ENCODE measurements at places on chromosomes 6 and 20.

DNA sequence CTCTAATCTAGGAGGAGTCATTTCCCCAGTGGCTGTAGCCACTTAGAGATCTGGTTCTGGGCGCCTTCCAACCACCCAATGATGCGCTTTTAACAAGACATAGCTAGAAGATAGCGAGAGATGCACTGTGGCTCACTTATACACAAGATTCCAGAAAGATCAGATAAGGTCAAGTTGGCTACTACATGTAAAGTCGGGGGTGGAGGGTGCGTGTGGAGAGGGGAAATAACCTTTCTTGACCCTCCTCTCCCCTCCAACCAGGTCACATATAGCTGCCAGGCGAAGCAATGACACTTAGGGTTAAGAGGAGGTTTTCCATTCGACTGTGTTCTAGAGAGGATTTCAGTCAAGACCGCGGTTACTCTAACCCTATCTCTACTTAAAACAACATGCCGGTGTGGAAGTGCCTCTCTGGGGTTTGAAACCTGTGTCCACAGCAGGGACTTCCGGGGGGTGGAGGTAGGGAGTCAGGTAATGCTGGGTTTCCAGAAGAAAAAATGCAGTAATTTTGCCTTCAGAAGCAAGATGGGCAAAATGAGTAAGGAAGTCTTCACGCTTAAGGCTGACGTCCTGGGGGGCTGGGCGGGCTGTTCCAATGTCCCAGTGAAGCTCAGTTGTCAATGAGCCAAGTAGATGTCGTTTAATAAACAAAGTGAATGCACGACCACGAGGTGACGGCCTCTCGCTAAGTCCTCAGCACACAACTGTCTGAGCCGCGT, 1.8 kb upstream of the SIM1 start:
- no peak for DNase-seq

- no peak for DNase-seq
These were observed 4.6 kb downstream of the FILIP1 start for GRCh38 chr6:75489025-75489424.

GRCh38 chr20:36645998-36646397, at the start of gene SLA2:
TSS of gene SLA2 (minus strand) at chr20:36646196. CDS start at chr20:36641335, 4,861 bp downstream.
- peak; percentile 90 for DNase-seq

DNA sequence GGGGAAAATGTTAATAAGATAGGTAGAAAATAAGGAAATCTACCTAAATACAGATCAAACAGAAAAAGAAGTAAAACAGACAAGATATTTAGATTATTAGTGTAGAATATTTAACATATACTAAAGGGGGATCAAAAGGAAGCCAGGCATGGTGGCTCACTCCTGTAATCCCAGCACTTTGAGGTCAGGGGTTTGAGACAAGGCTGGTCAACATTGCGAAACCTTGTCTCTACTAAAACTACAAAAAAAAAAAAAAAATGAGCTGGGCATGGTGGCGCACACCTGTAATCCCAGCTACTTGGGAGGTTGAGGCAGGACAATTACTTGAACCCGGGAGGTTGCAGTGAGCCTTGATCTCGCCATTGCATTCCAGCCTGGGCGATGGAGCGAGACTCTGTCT, 55.5 kb downstream of the AFDN start:
- DNase-seq: no peak

- no peak for DNase-seq
These were observed 16.0 kb upstream of the PI16 start for GRCh38 chr6:36938536-36938935.

GRCh38 chr6:163398115-163398514, 16.4 kb upstream of the QKI start:
- DNase-seq: no peak

- no peak for DNase-seq
These were observed 80.2 kb downstream of the TSHZ2 start for GRCh38 chr20:53052380-53052779.

DNA sequence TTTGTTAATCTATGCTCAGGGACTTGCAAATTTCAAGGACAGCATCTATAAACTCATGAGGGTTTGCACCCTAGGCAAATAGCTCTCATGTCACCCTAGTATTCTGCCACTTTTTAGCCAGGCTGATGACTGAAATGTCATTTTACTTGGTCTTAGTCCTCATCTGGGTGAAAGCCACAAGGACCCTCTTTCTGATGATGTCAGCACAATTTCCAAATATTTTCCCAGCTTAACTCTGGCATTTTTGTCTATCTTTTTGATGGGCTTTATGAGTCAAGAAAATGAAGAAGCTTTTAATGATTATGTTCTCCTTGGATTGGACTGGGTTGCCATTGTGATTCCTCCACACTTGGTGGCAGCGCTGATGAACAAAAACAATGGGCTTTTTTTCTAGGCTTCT, 420.1 kb upstream of the BTBD3 start:
- DNase-seq: no peak

DNA sequence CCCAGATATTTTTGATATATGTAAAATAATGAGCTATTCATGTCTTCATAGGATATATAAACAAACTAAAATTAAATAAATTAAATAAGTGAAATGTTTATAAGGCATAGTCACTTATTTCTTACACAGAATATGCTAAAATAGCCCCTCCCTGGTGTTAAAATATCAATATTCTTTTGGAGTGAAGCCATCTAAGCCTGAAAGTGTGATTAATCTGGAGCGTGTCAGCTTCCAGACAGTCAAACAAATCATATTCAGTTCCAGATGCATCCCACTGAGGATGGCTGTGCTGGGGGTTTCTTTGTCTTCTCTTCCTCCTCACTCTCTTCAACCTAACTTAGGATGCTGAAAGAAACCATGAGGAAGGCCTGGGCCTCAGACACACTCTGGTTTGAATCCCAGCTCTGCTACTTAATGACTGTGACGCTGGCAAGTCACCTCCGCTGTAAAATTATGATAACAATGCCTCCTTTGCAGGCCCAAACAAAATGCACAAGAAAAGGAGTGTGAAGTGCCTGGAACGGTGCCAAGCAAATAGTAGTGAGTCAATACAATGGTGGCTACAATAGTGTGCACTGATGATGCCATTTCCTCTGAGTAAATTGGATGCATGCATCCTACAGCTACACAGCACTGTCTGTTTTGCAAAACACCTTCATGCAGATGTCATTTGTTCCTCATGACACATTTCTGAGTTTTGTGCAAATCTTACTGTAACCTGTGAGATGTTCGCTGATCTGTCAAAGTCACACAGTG, 161.4 kb downstream of the FOXC1 start:
- DNase-seq: no peak

GRCh38 chr6:19637010-19637409, 200.2 kb upstream of the ID4 start:
- DNase-seq: no peak

DNA sequence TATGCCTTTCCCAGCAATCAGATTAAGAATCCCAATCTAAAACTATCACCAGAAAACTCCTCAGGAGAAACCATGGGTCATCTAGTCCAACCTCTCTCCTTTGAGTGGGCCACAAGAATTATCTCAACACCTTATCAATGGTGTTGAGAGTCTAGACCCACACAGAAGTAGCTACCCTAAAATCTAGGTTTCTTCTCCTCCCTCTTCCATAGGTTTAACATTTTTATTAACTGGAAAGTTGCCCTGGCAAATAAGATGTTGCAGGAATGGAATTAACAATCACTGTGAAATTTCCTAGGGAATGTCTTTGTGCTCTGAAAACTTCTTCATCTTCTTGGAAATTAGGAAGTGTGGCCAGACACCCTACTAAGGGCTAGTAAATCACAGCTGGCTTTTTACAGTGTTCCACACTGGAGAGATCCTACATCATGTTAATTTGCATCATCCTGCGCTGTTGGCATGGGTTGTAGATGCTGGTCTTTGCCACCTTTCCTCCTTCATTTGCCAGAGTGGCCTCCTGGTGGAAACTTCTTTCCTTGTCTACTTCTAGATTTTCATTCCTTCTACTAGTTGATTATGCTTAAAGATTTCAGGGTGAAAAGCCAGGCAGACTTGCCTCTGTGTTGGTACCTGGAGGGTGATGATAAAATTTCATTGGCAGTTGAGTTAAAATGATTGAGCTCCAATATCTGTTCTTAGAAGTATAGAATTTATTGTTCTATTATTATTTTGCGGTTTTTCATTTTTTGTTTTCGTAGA, 2.7 kb downstream of the TNFAIP3 start:
- no peak for DNase-seq

GRCh38 chr6:15921243-15921642, 207.6 kb upstream of the MYLIP start:
- DNase-seq: peak; percentile 25

DNA sequence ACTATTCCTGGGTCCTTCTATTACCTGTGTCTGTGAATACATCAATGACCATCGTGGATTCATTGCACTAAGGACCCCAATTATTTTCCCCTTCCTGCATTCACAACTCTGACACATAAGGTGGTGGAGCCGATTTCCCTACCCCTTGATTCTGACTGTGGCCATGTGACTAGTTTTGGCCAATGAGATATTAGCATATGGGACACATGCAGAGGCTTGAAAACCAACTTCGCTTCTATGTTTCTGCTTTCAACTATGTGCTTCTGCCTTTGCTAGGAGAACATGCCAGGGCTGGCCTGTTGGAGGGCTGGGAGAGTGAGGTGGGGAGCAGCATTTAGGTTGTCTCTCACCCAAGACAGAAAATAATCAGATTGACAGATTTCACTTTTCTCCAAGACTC, 483.1 kb upstream of the JAG1 start:
- no peak for DNase-seq

GRCh38 chr6:134424165-134424797, 106.4 kb upstream of the SGK1 start:
- DNase-seq: peak; percentile 37

DNA sequence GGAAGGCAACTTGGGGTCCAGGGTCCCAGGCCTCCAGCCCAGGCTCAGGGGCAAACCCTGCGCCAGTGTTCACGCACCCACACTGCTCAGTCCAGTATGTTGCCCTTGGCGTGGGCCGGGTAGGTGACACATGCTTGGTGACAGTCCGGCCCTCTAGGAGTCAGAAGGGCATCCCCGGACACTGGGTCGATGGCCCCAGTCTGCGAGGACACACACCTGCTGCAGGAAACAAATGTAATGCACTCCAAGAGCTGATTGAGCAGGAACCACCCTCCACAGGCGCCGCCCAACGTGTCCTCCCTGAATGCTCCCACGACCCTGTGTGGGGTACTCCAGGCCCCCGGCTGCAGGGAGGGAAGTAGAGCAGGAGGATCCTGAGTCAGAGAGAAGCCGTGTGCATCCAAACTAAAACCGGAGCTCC, 160.7 kb downstream of the DLL1 start:
- DNase-seq: no peak

DNA sequence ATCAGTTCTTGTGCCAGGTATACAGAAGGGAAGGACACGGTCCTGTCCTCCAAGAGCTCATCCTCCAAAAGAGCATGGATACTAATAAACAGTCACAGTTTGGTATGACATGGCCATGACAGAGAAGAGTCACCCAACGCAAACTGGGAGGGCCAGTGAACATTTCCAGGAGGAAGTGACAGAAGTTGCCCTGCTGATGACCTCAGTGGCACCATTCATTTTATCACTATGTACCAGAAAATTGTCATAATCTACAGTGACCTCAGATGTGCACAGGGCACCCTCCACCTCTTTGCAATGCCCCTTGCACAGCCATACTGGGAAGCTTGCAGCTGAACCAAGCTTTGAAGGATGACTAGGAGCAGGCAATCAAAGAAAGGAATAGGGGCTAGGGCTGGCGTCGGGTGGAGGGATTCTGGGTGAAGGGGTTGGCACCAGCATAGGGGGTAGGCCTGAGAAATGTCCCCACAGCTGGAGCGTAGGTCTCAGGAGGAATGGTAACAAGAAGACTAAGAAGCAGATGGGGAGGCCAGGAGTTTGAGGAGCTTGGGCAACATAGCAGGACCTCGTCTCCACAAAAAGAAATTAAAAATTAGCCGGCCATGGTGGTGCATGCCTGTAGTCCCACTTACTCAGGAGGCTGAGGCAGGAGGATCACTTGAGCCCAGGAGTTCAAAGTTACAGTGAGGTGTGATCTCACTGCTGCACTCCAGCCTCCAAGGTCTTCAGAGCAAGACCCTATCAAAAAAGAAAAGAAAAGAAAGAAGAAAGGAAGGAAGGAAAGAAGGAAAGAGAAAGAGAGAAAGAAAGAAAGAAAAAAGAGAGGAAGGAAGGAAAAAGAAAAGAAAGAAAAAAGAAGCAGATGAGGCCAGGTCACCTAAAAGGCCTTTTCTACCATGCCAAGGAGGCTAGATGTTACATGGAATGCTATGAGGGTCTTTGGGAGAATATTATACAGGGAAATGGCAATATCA, 65.3 kb upstream of the SNX9 start:
- DNase-seq: peak; percentile 27

- DNase-seq: peak; percentile 80
These were observed 183.7 kb upstream of the JAG1 start for GRCh38 chr20:10857352-10858070.

DNA sequence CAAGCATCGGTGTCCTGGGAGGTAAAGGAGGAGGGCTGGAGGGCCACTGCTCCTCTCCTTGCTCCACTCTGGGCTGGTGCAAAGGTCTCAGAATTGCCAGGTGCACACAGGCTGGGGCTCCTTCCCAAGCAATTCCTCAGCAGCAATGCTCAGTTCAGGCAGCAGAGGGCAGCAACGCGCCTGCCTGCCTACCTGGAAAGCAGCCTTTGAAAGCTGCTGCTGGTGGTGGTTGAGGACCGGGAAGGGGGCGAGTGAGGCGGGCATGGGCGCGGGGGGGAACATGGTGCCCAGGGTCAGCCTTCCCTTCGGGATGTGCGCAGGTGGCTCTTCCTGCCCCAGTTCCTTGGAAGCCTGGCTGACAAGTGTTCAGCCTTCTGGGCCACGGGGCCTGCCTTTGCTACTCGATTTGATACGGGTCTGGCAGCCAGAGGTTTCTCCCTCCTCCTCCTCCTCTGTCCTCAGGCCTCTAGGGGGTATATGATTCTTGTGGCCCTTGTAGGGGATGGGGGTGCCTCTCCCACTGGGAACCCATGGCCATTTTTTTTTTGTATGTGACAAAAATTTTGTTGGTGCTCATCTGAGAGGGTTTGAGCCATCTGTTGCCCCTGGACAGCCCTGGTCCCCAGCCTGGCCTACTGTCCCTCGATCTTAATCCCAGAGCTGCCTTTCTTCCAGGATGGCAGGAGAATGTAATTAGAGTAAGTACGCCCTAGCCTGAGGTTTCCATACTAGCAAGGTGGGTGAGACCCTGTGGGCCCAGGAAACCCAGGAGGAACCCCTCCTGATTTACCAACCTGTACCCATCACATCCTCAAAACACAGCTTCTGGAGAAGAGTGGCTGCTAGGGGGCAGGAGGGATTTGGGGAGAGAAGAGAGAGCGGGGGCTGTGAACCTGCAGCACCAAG, 20.1 kb downstream of the MRPS18A start:
- peak; percentile 79 for DNase-seq

DNA sequence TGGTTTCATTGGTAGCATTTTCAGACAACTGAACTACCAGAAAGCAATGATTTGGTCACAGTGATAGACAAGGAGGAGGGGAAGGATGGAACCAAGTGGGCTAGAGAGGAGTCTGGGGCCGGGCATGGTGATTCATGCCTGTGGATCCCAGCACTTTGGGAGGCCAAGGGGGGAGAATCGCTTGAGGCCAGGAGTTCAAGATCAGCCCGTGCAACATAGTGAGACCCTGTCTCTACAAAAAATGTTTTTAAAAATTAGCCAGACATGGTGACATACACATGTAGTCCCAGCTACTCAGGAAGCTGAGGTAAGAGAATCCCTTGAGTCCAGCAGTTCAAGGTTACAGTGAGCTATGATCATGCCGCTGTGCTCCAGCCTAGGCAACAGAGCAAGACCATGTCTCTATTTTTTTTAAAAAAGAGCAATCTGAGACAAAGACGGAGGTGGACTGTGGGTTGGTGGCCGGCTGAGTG, 70.6 kb downstream of the SYCP2L start:
- no peak for DNase-seq

Data from NB4 (cell line).